T-helper 9 cell (primary cell): ENCODE measurements at places on chromosomes 13 and 19.

DNA sequence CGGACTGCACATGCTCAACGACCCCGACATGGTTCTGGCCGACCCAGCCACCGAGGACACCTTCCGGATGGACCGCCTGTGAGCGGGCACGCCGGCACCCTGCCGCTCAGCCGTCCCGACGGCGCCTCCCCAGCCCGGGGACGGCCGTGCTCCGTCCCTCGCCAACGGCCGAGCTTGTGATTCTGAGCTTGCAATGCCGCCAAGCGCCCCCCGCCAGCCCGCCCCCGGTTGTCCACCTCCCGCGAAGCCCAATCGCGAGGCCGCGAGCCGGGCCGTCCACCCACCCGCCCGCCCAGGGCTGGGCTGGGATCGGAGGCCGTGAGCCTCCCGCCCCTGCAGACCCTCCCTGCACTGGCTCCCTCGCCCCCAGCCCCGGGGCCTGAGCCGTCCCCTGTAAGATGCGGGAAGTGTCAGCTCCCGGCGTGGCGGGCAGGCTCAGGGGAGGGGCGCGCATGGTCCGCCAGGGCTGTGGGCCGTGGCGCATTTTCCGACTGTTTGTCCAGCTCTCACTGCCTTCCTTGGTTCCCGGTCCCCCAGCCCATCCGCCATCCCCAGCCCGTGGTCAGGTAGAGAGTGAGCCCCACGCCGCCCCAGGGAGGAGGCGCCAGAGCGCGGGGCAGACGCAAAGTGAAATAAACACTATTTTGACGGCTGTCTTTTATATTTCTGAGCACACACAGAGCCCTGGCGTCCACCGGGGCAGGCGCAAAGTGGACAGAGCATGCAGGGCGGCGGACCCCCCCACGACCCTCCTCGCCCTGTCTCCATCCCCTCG is 13.6 kb downstream of the COMP start:
- no peak for DNase-seq

- no peak for DNase-seq
These were observed 13.8 kb downstream of the PAK4 start for GRCh38 chr19:39139305-39139874.

DNA sequence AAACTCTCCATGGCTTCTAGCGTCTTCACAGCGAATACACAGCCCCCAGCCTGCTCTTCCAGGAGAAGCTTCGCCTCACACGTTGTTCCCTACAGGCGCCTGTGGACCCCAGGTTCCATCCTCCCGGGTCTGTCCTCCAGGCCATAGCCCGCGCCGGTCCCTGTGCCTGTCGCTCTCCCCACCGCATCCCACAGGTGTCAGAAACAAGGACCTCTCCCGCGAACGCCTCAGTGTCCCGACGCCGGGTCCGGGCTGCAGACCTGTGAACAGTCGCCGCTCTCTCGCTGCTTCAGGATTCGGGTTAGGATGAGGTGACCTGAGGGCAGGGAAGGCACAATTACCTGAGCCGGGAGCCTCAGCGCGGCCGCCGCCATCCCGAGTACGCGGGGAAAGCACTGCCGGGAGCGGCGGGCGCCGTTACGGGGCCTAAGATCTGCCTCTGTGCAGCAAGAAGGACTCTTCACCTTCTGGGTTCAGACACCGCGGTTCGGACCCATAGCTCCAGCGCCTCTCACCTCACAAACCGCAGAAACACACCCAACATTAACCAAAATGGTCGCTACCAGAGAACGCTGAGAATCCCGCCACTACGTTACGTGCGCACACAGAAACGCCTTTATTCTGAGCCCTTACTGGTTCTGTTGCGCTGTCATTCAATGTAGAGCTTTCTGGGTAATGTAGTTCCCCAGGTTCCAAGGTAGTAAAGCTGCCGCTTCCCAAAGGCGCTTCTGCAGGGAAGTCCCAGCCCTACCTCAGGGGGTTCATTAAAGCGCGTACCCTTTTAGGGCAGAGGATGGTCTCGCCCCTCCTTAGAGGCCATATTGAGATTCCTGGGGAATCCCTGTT is at the start of gene ZNF418:
TSS of gene ZNF418 (minus strand) at position 583 of the 846 bp plus-strand sequence. CDS start 1,580 bp downstream, outside the sequence.
- peak; percentile 12 for DNase-seq

DNA sequence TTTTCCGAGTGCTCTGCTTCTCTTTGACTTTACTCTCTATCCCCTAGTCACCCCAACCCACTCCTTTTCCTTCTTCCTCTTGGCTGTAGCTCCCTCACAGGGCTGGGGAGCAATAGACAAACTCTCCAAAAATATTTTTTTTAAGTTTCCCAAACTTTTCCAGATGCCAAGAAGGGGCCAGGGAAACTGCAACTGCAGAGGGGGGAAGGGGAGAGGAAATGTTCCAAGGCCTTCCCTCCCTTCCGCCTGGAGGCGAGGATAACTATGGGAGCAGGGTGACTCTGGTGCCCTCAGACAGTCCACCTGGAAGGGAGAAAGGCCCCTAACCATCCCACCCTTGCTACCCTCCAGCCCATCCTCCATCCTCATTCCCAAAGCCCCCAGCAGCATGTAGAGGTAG is 49.4 kb downstream of the LYL1 start:
- DNase-seq: no peak

DNA sequence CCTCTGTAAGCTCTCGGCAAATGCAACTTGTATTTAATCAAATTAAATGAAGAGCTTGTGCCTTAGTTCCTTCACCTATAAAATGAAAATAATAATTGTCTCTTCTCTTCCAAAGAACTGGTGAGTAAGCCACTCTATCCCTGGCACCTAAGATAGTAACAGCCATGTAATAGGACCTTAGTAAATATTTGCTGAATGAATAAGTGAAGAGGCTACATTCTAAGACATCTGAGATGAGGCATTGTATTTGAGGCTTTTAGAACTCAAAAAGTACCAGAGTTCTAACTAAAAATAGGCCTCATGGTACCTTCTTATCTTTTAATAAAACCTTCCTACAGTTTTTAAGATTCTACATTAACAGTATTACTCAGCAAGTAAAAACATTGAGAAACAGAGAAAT is 17.3 kb upstream of the DCLK1 start:
- DNase-seq: no peak

DNA sequence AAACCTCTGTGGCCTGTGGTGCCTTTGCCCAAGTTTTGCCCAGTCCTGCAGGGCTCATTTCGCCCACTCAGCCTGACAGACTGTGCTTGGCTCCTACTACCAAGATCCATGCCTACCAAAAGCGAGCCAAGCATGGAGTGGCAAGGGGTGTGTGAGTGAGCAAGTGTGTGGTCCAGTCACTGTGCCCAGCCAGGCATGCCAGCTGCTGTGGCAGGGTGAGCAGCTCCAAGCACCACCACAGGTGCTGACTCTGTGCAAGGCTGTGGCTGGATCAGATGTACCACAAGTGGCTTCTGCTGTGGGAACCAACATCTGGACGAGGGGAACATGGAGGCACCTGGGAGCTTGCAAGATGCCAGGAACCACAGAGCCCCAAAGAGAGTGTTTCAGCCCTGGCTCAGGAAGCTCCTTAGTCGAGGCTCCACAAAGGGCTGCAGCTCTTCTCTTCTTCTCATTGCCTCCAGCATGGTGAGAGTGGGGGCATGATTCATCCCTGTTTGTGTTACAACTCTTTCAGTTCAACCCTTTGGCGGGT is 1564.2 kb upstream of the MIR17HG start:
- DNase-seq: no peak

- DNase-seq: no peak
These were observed 20.6 kb upstream of the ADGRE1 start for GRCh38 chr19:6866741-6867151.
